Putamen (tissue), 1 donor: ENCODE measurements at places on chromosomes 2 and 18.

- no peak for DNase-seq
Measured at GRCh38 chr2:71474116-71474743, 20.9 kb downstream of the DYSF start.

DNA sequence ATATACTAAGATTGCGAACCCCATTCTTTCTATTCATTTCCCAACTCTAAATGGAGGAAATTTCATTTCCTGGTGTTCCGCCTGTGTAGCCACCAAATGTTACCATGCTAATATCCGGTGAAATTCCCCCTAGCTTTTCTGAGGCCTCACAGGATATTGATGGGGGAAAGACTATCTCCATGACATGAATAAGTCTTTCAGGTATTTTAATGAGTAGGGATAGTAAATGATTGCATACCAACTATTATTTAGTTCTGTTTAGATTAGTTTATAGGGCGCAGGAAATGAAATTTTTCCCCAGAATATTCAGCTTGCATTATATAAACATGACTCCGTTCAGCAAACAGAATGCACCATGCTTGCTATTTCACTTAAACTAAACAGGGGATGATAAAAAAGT, 55.4 kb downstream of the COL5A2 start:
- no peak for DNase-seq

GRCh38 chr18:35497027-35497369, 762 bp downstream of the INO80C start:
- no peak for DNase-seq

GRCh38 chr2:240353086-240353798, 82.2 kb upstream of the GPC1 start:
- DNase-seq = no peak

DNA sequence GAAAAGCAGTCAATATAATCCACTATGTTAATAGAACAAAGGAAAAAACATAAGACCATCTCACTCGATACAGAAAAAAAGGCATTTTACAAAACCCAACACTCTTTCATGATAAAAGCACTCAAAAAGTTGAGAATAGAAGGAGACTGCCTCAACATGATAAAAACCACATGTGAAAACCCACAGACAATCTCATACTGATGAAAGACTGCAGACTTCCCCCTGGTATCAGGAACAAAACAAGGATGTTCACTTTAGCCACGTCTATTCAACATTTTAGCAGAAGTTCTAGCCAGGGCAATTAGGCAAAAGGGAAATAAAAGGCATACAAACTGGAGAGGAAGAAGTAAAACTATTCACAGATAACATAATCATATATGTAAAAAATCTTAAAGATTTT, 285.9 kb downstream of the EIPR1 start:
- no peak for DNase-seq

DNA sequence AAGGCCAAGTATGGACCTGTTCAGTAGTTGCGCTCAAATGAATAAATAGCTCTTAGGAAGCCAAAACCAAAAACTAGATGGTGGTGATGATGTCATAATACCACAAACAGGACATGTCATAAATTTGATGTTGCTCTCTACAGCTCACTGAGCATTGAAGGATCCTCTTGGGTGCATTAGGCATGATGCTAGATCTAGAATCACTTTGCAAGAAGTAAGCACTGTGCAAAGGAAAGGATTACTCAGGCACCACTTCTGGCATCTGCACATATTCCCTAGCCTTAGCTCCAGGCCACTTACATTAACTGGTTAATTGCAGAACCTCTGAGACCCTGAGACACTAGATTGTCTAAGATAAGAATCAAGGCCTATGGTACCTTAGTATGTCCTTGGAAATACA, 58.0 kb downstream of the LRRTM1 start:
- DNase-seq = no peak

GRCh38 chr2:52536929-52537460, 1230.6 kb upstream of the CHAC2 start:
- DNase-seq = no peak

DNA sequence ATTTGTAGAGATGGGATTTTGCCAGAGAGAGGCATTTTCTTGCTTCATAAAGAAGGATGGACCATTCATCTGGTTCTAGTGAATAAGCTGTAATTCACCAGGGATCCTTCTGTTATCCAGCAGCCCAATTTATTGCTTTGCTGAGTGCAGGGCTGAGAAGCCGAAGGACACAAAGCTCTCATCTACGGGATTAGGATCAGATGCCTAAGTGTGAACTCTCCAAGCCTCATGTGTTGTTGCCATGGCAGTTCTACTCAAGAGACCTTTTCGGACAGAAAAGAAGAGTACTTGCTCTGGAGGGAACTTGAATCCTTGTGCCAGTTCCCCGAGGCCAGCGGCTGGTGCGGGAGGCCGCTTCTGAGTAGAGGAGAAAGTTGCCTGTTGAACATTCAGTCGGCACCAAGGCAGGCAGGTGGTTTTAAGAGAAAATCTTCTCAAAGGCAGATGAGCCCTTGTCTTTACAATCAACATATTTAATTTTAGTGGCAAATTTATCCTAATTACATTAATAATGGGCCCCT, 38.4 kb upstream of the MBP start:
- DNase-seq = no peak

GRCh38 chr2:174916270-174916930, 88.8 kb downstream of the CHN1 start:
- DNase-seq = no peak

DNA sequence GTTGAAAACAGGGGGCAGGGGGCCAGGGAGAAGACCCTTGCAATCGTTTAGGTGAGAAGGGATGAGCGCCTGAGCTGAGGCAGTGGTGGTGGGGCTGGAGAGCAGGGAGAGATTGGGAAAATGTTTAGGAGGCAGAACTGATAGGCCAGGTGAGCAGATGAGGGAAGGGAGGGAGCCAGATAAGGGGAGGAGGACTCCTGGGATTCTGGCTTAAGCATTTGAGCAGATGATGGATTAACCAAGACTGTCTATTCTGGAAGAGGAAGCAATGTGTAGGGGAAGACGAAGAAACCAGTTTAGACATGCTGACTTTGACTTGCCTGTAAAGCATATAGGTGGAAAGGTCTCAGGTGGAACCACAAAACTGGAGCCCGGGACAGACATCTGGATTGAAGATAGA, 49.9 kb upstream of the ASPRV1 start:
- no peak for DNase-seq

- no peak for DNase-seq
Measured at GRCh38 chr2:905091-905832, 45.4 kb upstream of the SNTG2 start.

GRCh38 chr2:60555066-60555782, 1.8 kb upstream of the BCL11A start:
- no peak for DNase-seq

GRCh38 chr2:29109246-29109645, 6.0 kb upstream of the CLIP4 start:
- no peak for DNase-seq

DNA sequence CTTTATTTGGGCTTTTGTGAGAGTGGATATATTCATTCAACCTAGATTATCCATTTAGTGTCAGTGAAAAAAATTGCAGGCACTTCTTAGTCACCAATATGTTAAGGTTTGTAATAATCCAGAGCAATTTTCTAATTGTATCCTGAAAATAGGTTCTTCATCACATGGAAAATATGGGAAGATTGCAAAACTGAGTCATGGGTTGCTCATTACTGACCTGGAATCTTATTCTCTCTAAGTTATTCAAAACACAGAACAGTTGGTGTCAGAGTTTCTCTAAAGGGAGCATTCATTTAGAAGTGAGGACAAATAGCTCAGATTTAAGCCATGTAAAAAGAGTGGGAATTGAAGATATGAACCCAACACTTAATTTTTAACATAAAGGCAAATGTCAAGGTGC, 181.3 kb downstream of the IKZF2 start:
- DNase-seq = peak; percentile 10

DNA sequence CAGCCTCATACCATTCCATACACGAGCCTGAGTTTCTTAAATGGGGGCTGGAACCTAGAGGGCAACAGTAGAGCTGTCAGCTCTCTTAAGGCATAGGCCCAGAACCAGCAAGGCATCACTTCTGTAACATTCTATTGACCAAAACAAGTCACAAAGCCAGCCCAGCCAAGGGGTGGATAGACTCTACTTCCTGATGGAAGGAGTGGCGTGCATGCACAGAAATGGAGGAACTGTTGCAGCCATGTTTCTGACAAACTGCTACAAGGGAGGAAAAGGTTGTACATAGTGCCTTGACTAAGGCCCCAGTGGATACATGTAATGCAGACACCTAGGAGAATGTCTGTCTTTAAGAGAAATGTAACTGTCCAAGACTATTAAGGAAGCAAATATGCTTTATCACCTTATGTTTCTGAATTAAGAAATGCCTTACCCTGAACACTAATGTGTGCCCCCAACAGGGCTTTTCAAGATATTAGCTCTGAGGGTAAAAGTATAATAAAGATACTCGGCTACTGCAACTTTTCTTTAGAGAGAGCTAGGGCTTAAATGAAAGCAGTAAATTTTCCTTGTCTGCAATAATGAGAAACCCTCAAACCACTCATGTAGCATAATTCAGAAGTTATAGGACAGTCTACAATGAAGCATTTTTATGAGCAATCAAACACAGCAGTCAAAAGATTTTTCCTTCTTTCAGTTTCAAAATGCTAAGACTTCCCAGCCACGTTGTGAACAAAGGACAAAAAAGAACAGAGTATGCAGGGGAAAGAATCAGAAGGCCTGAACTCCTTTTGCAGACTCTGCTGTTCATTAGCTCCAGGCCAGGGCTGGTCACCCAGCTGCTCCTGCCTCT, 35.1 kb upstream of the CDC42EP3 start:
- no peak for DNase-seq

GRCh38 chr18:3605486-3605952, 155.5 kb downstream of the TGIF1 start:
- no peak for DNase-seq

DNA sequence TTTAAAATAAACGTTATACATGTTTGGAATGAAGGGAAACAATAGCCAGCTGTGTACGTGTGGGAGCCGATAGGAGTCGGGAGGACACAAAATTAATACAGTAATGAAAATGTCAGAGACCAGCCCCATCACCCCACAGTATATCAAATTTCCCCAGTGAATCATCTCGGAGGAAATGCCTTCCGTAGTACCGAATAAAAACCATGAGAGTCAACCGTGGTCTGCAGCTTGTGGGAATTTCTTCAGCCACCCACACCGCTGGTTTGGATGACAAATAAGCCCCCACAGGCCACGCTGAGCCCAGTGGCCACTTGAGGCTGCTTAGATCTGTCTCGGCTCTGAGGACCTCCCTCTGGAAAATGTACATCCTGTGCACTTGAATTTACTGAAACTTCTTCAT, 133.7 kb downstream of the COL6A3 start:
- no peak for DNase-seq

DNA sequence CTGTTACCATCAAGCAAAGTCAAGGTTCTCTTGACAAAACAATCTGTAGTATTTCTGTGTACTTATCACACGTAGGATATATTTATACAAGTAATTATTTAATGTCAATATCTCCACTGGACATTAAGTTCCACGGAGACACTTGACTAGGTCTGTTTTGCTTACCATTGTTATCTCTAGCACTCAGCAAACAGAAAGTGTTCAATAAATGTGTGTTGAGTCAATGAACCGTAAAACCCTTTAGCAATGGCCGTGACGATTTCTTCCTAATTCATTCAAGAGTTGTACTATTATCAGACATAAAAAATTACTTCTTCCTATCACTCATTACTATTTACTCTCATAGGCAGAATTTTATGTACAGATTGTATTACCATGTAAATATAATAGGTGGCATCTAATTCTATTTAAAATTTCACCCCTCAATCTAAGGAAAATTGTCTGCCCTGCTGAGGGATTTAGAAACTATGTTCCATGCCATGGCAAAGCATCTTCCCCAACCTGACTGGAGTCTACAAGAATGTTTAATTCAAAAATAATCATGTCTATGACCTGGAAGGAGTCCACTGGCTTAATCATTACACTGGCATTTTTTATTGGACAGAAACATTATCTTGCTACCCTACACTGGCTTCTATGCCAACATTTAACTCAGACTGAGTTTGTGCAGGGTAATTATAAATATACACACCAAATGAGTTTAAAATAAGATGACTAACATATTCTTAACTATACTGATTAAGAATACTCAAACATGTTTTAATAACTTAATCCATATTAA, 301.9 kb downstream of the ZEB2 start:
- DNase-seq = no peak

DNA sequence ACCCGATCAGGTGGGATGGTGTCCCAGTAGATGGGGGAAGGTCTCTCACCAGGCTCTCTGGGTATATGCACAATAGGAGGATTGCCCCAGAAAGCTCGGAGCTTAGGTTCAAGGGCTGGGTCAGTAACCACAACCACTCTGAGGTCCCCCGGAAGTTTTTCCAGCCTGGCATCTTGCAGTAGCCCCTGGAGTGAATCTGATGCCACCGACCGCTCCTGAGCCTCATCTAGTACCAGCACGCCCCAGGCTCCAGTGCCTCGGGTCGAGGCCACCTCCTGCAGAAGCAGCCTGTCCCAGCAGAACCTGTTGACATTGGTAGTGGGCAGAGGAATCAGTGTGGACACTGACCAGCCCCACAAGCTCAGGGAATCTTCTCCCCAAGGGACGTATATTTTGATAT, 2.0 kb downstream of the DQX1 start:
- DNase-seq = no peak

DNA sequence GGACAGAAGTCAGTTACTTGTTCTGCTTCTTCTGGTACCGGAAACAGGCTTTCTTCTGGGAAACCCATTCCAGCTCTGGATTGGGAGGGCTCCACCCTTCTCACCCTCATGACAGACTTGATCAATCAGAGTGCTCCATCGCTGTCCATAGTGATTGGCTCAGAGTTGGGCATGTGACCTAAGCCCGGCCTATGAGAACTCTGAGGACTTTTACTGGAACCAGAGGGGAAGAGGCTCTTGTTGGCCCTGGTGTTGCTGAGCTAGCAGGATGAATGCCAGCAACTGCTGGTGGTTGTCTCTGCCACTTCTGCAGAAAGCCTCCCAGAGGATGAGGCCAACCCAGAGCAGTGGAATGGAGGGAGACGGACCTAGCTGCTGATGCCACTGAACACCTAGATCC, 33.3 kb downstream of the TMEM37 start:
- DNase-seq = no peak
